ENCODE measurements at places on chromosomes 7 and 10. TPM values are rescaled to one million over a fixed set of nuclear protein-coding genes. Genes with fewer than 3 reads are reported as not detected.

The C10orf143 gene
- 2.1 TPM for total RNA-seq

DNA sequence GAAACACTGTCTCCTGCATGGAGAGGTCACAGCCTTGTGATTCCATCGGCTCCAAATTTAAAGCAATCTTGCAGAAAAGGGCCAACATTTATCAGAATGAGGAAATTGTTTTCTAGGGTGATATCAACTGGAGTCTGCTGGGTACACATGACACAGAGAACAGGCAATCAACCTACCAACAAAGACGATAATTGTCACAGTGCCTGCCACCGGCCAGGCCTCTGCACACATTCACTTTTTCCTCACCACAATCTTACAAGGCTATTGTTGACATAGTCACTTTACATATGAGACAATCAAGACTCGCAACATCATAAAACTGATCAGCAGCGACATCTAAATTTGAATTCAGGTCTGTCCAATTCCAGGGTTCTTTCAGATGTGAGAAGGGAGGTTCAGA, 189.4 kb downstream of the KCNMA1 start:
- H3K27ac ChIP-seq, result no peak overlapping the region
- no peak for DNase-seq
- no peak overlapping the region for H3K4me3 ChIP-seq
- no peaks in the 10 kb centered on the region for H3K4me1 ChIP-seq
- no peaks in the 10 kb centered on the region for H3K36me3 ChIP-seq
- no peaks in the 10 kb centered on the region for H3K27me3 ChIP-seq

DNA sequence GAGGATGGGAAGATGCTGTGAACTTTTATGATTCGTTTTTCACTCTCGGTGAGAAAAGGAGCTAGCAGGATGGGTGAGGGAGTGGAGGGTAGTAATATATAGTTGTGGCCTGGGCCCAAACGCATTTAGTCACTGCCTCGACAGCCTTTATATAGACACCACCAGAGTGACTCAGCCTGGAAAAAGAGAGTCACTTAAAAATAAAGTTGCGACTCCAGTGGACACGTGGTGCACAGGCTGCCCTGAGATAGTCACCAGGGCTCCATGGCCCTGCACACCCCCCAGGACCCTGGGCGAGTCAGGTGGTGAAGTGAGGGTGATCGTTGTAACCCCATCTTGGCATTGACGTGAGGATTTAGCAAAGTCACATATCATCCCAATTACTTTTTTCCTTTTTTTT, 106.7 kb downstream of the CUX1 start:
- DNase-seq, result no peak
- no peak overlapping the region for H3K4me3 ChIP-seq
- no peaks in the 10 kb centered on the region for H3K4me1 ChIP-seq
- H3K27me3 ChIP-seq, result no peaks in the 10 kb centered on the region
- H3K27ac ChIP-seq, result no peak overlapping the region

The SYT15 gene
- total RNA-seq, result 1.6 TPM

The OGDHL gene
- total RNA-seq, result not detected

- no peak overlapping the region for H3K27ac ChIP-seq
- H3K36me3 ChIP-seq, result no peaks in the 10 kb centered on the region
- no peak overlapping the region for H3K4me3 ChIP-seq
- no peaks in the 10 kb centered on the region for H3K4me1 ChIP-seq
Measured at GRCh38 chr10:49663596-49663995, 15.9 kb upstream of the C10orf53 start.

GRCh38 chr10:18689498-18689897, 30.3 kb downstream of the ARL5B start:
- H3K4me1 ChIP-seq, result no peaks in the 10 kb centered on the region
- no peak overlapping the region for H3K27ac ChIP-seq
- no peak overlapping the region for H3K4me3 ChIP-seq
- DNase-seq, result no peak
- H3K36me3 ChIP-seq, result no peaks in the 10 kb centered on the region

Measured in breast epithelium (tissue), 4 donors.